ENCODE measurements at places on chromosomes 11 and 22. TPM values are rescaled to one million over a fixed set of nuclear protein-coding genes. Genes with fewer than 3 reads are reported as not detected.

GRCh38 chr11:79220171-79220570 lies 220.7 kb downstream of the TENM4 start:
- no peak for DNase-seq

GRCh38 chr11:94747146-94747545 lies 21.0 kb upstream of the AMOTL1 start:
- DNase-seq, result no peak

GRCh38 chr22:50174382-50175190 lies 4.1 kb downstream of the PANX2 start:
- no peak for DNase-seq

DNA sequence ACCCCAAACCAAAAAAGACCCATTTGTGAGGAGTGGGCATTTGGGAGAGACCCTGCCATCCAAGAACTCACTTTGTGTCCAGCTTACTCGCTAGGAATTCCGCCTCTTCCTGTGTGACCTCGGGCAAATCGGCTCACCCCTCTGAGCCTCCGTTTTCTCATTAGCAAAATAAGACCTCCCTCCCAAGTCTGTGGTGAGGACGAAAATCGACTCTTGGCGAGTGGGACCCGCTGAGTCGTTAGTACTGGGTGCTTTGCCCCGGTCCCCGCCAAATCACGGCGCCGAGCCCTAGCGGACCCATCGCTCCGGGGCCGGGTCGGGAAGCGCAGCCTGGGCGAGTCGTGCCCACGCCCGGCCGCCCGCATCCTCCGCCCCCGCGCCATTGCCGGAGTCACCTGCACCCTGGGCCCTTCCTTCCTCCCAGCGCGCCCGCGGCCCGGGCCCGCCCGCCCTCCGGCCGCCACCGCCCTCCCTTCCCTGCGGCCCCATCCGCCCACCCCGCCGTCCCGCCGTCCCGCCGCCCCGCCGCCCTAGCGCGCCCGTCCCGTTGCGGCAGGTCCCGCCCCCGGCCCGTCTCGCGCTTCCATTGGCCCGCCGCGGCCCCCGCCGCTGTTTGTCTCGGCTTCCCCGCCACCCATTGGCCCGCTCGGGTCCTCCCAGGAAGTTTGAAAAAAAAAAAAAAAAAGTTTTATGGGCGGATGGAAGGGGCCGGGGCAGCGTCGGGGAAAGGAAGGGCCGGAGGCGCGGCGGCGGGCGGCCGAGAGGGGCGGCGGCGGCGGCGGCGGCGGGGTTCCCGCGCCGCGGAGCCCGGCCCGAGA lies 48.9 kb downstream of the TRIOBP start:
- peak; percentile 94 for DNase-seq

DNA sequence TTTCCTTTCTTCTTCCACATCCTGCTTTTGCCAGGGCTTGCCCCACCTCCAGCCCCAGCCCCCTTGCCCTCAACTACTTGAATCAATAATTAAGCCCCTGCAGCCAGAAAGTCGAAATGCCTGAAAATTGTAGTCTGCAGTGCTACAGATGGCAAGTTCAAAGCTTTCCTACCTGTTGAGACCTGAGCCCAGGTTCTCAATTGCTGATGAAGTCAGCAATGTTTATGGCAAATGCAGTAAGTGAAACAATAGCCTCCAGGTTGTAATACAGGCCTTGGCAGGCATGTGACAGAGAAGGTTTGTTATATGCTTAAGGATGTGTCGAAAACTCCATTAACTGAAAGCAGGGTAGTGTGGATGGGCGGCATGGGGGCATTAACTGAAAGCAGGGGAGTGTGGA lies 181.1 kb upstream of the SESN3 start:
- DNase-seq, result no peak

GRCh38 chr11:31699066-31699465 lies 112.1 kb downstream of the PAX6 start:
- DNase-seq, result no peak

DNA sequence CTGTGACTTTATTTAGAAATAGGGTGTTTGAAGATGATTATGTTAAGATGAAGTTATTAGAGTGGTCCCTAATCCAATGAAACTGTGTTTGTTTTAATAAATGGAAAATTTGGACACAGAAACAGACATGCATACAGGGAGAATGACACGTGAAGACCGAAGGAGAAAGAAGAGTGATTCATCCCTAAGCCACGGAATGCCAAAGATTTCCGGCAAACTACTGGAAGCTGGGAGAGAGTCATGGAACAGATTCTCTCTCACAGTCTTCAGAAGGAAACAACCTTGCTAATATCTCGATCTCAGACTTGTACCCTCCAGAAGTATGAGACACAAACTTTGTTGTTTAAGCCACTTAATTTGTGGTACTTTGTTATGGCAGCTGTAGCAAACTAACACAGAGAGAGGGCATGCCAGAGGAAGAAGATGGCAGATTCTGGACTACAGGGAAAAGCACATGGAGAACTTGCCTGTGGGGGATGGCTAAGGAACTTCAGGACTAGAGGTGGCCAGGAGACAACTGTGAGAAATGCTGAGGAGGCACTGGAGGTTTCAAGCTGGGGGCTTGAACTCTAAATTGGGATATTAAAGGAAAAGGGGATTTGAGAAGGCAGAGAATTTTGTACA lies 733.5 kb upstream of the CCDC90B start:
- no peak for DNase-seq

GRCh38 chr11:60263402-60263801 lies 17.1 kb upstream of the MS4A4A start:
- DNase-seq, result no peak

DNA sequence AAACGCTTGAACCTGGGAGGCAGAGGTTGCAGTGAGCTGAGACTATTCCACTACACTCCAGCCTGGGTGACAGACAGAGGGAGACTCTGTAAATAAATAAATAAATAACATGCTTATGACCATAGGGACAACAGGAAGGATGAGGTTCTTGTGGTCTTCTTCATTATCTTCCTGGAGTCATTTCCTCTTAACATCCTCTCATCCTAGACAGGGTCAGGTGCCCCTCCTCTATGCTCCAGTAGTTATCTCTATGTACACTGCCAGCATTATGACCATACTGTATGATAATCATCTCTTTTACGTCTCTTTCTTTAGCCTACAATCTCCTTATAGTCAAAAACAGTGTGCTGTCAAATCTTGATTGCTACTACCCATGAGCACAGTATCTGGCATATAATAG lies 17.7 kb downstream of the RAB30 start:
- no peak for DNase-seq

DNA sequence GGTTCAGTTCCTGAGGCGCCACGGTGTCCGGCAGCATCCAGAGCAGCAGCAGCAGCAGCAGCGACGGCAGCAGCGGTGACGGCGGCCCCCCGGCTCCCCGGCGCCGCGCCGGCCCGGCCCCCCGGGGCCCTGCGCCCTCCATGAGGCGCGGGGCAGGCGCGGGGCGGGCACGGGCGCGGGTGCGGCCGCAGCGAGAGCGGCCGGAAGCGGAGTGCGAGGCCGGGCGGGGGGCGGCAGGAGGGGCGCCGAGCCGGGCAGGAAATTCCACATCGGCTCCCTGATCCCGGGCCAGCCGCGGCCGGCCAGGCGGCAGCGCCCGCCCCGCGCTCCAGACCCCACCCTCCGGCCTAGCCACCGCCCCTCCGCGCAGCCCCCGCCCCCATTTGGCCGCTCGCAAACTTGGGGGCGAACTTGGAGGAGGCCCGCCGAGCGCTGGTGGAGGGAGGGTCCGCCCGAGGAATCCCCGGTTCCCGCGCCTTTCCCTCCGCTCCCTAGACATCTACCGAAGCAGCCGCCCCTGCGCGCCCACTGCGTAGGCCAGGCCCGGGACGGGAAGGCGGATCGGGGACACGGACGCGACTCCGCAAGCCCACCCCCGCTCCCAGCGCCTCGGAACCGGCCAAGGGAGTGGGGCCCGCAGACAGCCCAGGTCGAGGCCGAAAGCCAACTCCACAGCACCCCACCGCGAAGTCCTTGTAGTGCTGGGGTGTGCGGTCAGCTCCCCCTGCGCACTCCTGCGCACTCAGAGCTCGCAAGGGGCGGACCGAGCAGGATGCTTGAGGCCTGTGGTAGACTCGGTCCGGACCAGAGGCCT lies at the start of gene SCARF2:
Gene SCARF2 (minus strand): TSS at position 213 of the 814 bp plus-strand sequence. CDS start 71 bp downstream, at position 142.
- DNase-seq, result peak; percentile 49

- no peak for DNase-seq
Observed at GRCh38 chr11:128213461-128213860, 373.9 kb downstream of the ETS1 start.

- no peak for DNase-seq
Observed at GRCh38 chr11:18790883-18791206, 753 bp downstream of the PTPN5 start.

DNA sequence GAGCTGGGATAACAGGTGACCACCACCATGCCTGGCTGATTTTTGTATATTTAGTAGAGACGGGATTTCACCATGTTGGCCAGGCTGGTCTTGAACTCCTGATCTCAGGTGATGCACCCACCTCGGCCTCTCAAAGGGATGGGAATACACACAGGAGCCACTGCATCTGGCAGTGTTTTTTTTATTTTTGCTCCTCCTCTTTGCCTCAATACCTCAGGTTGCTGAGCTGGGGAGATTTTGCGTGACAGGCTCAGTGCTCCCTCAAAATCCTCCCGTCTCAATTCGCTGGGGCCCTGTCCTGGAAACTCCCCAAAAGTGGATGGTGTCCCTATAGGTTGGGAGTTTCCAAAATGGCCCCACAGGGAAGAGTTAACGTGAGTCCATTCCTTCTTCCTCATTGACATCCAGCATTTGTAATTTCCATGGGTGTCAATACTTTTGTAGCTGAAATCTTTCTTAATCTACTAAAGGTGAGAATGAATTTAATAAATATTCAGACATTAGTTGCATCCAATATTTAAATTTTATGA lies 71.8 kb downstream of the GGTLC2 start:
- DNase-seq, result no peak

- no peak for DNase-seq
Observed at GRCh38 chr11:103953797-103954486, 82.5 kb upstream of the DDI1 start.

DNA sequence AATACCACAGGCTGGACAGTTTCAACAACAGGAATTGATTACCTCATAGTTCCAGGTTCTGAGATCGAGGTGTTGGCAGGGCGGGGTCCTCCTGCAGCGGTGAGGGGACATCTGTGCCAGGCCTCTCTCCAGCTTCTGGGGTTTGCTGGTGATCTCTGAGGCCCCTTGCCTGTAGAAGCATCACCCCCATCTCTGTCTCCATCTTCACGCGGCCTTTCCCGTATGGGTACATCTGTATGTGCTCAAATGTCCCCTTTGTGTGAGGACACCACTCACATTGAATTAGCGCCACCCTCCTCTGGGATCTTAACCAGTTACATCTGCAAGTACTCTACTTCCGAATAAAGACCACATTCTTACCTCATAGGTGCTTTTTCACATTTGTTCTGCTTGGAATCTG lies 1029.9 kb downstream of the BRD1 start:
- DNase-seq, result no peak

DNA sequence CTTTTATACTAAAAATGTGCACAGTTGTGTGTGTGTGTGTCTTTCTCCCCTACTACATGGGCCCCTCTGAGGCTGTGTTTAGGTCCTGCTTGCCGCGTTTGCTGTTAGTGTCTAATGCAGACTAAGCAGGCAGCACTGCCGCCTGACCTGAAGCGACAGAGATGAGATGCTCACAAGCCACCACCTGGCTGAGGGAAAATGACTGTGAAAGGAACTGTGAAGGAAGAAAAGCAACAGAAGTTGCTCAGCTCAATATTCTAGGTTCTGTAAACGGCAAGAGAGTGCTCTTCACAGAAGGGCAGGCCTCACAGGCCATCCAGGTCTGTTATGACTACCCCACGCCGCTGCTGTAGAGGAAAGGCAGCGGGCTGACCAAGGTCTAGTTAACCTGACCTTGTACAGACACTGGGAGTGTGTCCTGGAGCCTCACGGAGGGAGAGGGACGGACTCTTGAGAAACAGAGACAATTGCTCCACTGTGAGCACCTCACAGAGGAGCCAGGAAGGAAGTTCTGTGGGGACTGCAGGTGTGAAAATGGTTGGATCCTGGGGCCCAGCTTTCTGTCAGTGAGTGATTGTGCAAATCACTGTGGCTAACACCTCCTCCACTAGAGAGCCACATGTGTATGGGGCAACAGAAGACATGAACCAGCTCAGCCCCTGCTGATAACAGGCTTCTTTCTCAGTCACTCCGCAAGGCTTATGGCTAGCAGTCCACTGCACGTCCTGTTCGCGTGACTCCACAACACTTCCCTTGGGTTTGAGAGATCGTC lies 31.3 kb upstream of the YPEL1 start:
- no peak for DNase-seq

GRCh38 chr11:36090356-36091109 lies 146.7 kb downstream of the LDLRAD3 start:
- no peak for DNase-seq

GRCh38 chr22:45235101-45235777 lies 5.5 kb downstream of the KIAA0930 start:
- no peak for DNase-seq

- DNase-seq, result no peak
Observed at GRCh38 chr11:112650527-112650926, 310.7 kb upstream of the NCAM1 start.

DNA sequence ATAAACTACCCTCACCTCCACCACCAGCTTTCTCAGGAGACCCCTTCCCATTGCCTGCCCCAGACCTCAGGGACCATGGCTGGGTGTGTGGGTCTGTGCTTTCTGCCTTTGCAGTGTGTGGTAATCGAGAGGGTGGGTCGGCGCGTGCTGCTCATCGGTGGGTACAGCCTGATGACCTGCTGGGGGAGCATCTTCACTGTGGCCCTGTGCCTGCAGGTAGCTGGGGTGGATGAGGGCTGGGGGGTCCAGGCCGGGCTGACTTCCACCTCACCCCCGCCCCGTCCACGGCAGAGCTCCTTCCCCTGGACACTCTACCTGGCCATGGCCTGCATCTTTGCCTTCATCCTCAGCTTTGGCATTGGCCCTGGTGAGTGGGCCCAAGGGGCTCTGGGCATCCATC lies 10.5 kb upstream of the MIF start:
- DNase-seq, result no peak

DNA sequence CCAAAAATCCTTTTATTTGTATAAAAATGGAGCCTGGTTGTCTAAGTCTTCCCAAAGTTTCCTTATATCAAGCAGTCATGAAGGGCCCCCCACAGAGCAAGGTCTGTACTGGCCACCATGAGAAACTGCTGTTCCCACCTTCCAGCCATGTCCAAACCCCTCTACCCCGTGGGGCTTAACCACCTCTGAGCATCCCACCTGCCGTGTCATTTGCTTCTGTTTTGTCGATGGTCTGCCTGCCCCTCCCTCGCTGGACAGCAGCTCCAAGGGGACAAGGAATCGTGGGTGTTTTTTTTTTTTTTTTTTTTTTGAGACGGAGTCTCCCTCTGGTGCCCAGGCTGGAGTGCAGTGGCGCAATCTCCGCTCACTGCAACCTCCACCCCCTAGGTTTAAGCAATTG lies 11.1 kb upstream of the ANO1 start:
- no peak for DNase-seq

- DNase-seq, result no peak
Observed at GRCh38 chr11:15886866-15887265, 469.5 kb downstream of the SOX6 start.

OPCML gene
- total RNA-seq, result 0.47 TPM

OR8J1 gene
- not detected for total RNA-seq

NCF4 gene
- 6.3 TPM for total RNA-seq

LRRC74B gene
- not detected for total RNA-seq

MMP8 gene
- not detected for total RNA-seq

SYCE3 gene
- total RNA-seq, result not detected

MRPL40 gene
- 15.2 TPM for total RNA-seq

SYT7 gene
- 19.0 TPM for total RNA-seq

All from mucosa of descending colon (tissue), 3 donors.